ENCODE measurements at places on chromosomes 6 and 20.

- DNase-seq = peak; percentile 69
Measured at GRCh38 chr6:52284131-52284459, 447 bp downstream of the MCM3 start.

DNA sequence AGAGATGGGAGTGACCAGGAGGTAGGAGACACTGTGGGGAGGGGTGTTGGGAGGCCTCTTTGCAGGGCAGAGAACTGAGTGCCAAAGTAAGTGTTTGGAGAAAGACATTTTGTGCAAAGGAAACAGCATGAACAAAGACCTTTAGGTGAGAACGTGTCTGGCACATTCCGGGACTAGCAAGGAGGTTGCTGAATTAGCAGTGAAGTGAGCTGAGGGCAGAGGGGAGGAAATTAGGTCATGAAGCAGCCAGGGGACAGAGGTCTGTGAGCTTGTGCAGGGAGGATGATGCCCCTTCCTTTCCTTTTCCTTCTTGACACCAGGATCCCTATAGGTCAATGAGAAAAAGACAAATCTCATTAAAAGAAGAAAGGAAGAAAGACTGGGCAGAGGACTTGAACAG, 21.4 kb upstream of the AHCY start:
- no peak for DNase-seq

GRCh38 chr6:6695625-6696276, 107.2 kb downstream of the LY86 start:
- no peak for DNase-seq

DNA sequence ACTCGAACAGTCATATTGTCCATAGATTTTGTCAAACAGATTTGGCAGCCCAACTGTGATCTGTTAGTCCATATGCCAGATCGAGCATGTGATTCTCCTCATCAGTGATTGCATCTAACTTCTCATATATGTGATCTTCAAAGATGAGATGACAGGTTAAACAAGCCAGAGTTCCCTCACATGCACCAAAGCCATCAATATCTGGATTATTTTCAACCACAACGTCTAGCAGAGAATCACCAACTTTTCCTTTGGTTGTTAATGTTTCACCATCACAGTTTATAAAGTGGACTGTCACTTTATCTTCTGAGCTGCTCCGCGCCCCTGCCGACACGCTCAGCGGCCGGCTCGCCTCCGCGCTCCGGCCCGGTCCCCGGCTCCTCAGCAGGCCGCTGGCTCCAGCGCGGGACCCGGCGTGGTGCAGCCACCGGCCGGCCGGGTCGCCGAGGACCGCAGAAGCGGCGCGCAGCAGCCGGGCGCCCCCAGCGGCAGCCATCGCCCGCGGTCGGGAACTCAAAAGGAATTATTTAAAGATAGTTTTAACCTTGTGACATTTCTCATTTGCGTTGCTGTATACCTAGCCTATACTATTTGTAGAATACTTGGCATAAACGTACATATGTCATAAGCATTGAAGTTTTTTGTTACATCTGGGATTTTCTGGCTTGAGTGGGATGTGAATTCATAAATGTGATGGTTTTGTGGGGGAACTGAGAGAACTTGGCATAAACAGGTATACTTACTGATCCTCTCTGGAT, 40.1 kb upstream of the DYNLRB1 start:
- peak; percentile 16 for DNase-seq

GRCh38 chr6:158058171-158058651, 76.5 kb downstream of the SYNJ2 start:
- peak; percentile 60 for DNase-seq

DNA sequence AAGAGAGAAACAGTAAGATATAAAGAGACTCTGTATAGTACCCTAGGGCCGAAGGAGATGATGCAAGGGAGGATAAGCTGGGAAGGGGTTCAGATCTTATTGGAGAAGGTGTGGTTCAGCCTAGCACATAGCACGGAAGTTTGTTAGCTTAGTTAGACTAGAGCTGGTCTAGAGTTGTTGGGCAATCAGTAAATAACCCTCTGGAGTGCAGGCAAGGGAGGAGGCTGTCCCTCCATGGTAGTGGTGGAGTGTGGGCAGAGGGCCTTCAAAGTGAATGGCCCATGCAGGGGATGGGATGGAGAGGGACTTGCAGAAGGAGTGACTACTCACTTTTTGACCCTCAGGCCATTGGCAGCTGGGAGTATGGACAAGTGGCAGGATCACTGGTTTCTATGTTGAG, 20.0 kb downstream of the TULP4 start:
- no peak for DNase-seq

GRCh38 chr6:13554929-13555333, 19.5 kb upstream of the SIRT5 start:
- DNase-seq = no peak

DNA sequence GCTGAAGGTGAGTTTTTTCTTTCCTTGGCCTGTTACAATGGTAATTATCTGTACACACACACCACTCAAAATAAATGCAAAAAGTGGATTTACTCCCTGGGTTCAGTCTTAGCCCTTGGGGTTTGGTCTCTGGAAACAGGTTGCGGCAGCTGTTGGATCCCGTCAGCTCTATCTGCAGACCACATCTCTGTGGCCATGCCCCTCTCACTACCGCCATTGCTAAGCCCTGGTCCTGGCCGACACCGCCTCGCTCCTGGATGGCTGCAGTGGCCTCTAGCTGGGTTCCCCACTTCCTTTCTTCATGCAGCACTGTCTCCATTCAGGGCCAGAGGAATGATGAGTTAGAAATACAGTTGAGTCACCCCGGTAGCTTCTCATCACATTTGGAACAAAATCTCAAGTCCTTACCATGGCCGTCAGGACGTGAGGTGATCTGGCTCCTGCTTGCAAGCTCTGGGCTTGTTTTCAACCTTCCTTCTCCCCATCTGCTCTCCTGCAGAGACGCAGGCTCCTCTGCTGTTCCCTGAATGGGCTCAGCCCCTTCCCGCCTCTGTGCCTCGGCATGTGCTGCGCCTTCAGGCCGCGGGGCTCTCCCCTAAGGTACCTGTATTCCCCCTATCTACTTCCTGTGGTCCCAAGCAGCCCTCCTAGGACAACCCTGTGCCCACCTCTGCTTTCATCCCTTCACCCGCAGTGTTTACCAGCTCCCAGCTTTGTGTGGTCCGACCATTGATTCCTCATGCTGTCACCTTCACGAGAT, 38.0 kb downstream of the EFCAB8 start:
- no peak for DNase-seq

- no peak for DNase-seq
Measured at GRCh38 chr6:129130106-129130505, 247.2 kb downstream of the LAMA2 start.

- no peak for DNase-seq
Measured at GRCh38 chr20:57027777-57028176, 238.7 kb downstream of the BMP7 start.

- no peak for DNase-seq
Measured at GRCh38 chr6:16974704-16975359, 127.0 kb upstream of the STMND1 start.

DNA sequence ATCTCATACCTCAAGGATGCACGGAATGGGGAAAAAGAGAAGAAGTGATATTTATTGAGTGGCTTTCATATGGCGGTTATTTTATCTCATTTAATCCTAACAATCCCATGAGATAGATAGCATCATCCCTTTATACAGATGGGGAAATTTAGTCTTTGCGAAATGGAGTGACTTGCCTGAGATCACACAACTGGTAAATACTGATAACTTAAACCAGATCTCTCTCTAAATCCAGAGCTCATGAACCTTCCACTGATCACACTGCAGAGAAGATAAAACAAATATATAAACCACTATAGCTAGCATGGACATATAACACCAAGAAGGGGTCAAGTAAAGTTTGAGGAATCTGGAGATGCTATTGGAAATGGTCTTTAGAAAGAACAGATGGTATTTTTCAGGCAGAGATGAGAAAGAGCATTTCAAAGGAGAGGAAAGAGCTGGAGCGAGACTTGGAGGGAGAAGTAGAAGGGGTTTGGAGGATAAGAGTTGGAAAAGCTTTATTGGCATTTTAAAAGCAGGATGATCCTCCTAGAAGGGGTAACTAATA, 139.8 kb upstream of the TNFAIP3 start:
- DNase-seq = no peak

DNA sequence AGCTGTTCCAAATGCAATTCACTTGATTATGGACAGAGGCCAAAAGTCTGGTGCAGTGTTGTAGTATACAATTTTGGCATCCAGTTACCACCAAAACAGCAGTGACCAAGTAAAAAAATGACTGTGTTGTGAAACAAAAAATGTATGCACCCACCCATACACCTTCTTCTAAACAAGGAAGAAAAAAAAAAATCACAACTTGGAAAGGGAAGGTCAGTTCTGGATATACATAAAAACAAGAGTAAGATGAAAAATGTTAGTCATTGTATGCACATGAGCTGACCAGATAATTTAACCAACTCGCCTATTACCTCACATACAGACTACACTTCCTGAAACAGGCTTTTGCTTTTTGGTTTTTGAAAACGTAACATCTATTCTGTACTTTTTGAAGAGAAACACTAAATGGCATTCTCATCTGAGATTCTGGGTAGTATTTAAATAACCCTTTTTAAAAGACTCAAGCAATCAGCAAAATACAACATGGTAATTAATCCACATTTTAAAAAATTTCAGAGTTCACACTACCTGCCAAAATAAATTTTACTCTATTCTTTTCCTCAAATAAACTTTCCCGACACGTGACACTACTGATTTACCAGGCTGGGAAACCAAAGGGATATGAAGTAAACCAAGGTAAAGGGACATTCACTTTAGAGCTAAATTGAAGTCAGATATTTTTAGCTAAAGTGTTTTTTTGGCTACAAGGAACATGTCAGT, 141.6 kb upstream of the SHLD1 start:
- DNase-seq = no peak

DNA sequence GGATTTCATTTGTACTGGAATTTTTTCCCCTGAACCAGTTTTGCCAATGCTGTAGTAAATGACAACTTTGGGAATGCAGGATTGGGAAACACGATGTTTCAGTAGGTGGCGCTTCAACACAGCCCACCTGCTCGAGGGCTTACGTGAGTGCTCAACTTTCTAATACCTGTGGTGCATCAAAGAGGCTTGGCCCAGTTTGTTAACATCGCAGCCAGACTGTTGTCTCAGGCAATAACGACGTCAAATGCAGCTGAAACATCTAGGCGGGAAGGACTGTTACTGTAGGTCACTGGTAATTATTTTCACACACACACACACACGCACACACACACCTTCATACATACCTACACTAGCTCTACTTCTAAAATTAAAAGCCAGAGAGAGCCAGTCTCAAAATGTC, 815.5 kb upstream of the SLC35B3 start:
- DNase-seq = no peak

GRCh38 chr20:23152308-23152892, 66.3 kb upstream of the CD93 start:
- no peak for DNase-seq

- peak; percentile 50 for DNase-seq
Measured at GRCh38 chr6:155188707-155189496, 74.9 kb upstream of the CLDN20 start.

- no peak for DNase-seq
Measured at GRCh38 chr6:119760046-119760445, 410.5 kb upstream of the MAN1A1 start.

- peak; percentile 82 for DNase-seq
Measured at GRCh38 chr6:31734821-31735406, 1.4 kb downstream of the CLIC1 start.

DNA sequence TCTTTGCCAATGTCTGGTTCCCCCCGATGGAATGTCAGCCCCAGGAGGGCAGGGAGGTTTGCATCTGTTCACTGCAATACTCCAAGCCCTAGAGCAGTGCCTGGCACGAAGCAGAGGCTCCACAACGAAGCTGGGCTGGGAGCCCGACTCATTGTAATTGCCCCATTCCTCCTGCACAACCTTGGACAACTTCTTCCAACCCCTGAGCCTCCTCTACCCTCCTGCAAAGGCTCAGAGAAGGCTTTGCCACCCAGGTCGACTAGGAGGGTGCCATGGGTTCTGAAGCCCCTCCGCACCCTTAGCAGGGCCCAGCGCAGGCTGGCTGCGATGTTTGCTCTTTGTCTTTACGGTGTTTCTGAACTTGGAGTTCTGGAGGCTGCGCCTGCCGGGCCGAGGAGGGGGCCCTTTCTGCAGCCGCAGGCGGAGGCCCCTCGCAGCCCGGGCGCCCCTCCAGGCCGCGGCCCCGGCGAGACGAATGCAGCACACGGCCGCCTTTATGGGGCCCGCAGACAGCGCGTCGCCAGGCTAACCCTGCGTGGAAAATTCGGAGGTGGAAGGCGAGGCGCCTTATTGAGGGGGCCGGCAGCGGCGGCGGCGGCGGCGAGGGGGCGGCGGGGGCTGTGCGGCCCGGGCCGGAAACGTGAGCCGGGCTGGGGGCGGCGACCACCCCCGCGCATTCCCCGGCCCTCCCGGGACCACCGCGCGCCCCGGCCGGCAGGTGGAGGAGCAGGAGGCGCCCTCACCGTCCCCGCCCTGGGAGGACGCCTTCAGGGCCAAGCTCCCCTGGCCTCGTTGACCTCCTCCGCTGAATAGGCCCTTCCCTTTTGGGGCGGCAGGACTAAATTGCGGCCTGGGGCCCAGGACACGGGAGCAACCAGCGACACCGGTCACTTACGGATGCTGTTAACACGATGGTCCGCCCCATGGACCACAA, 27.0 kb downstream of the SNAI1 start:
- DNase-seq = no peak

DNA sequence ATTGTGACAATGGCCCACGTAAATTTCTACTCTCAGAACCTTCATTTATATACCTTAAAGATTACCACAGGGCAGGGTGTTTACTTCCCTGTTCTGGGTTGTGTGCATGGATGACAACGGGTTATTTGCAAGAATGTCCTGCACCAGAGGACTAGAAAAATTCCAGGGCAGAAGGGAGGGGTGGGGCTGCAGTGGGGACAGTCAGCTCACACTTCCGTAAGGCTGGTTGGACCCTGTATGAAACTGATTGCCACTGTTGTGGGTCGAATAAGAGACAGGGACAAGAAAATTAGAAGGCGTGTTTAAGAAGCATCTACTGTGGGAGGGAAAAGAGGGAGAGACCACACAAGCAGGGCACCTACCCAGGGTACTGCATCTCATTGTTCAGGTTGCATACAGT, 96.5 kb downstream of the SNAP25 start:
- DNase-seq = no peak

DNA sequence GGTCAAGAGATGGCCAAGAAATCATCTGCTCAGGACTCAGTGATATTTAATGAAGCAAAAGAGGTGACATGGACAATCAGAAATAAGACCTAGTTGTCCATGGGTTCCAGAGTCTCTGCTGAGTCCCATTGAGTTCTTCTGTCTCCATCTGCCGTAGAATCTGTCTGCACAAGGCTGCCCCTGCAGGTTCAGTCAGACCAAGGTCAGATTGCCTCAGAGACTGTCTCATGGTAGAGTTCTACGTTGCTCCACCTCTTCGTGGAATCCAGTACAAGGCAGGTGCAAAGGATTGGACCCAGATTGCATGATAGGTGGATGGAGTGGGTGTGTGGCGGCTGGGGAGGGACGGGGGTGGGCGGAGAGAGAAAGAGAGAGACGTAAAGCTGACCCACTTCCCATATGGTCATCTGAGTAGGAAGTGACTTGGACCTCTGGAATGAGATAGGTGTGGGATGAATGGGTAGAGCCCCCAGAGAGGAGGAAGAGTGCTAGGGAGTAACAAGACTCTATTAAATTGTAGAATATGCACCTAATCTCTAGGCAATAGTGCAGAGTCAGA, 75.3 kb downstream of the SOBP start:
- no peak for DNase-seq

- no peak for DNase-seq
Measured at GRCh38 chr6:123016431-123017103, 20.5 kb downstream of the CLVS2 start.

- DNase-seq = no peak
Measured at GRCh38 chr6:150261997-150262697, 106.7 kb upstream of the IYD start.

Measured in activated CD4-positive, alpha-beta T cell treated with anti-CD3 and anti-CD28 coated beads, Interleukin-2, Interleukin-4, amounts not matched to agents 100 ng/mL and 50 ng/mL, durations not matched to agents 16 hours and 8 hours (primary cell).